Effector memory CD4-positive, alpha-beta T cell (primary cell): ENCODE measurements at places on chromosomes 1 and 21.

DNA sequence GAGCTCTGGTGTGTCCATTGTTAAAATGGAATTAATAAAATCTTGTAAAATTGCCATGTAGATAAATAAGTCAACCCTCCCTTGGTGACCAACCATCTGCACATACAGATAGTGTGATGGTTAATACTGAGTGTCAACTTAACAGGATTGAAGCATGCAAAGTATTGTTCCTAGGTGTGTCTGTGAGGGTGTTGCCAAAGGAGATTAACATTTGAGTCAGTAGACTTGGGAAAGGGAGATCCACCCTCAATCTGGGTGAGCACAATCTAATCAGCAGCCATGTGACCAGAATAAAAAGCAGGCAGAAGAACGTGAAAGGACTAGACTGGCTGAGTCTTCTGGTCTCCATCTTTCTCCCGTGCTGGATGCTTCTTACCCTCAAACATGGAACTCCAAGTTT, 174.8 kb downstream of the LTN1 start:
- H3K27me3 ChIP-seq = no peaks in the 10 kb centered on the region
- no peak overlapping the region for H3K27ac ChIP-seq
- DNase-seq = no peak

- H3K4me3 ChIP-seq = no peak overlapping the region
- H3K36me3 ChIP-seq = peaks cover 59% of the 10 kb centered on the region
- H3K4me1 ChIP-seq = peaks cover 34% of the 10 kb centered on the region
- no peaks in the 10 kb centered on the region for H3K27me3 ChIP-seq
- peak overlapping the region; percentile 99 for H3K27ac ChIP-seq
- no peak for DNase-seq
Measured at GRCh38 chr1:37481289-37482003, 7.1 kb downstream of the ZC3H12A start.

GRCh38 chr1:167456524-167456923, 61.8 kb downstream of the CD247 start:
- H3K36me3 ChIP-seq = peaks cover 12% of the 10 kb centered on the region
- H3K27me3 ChIP-seq = no peaks in the 10 kb centered on the region
- H3K4me3 ChIP-seq = peak overlapping the region; percentile 66
- peaks cover 59% of the 10 kb centered on the region for H3K4me1 ChIP-seq
- no peak for DNase-seq

DNA sequence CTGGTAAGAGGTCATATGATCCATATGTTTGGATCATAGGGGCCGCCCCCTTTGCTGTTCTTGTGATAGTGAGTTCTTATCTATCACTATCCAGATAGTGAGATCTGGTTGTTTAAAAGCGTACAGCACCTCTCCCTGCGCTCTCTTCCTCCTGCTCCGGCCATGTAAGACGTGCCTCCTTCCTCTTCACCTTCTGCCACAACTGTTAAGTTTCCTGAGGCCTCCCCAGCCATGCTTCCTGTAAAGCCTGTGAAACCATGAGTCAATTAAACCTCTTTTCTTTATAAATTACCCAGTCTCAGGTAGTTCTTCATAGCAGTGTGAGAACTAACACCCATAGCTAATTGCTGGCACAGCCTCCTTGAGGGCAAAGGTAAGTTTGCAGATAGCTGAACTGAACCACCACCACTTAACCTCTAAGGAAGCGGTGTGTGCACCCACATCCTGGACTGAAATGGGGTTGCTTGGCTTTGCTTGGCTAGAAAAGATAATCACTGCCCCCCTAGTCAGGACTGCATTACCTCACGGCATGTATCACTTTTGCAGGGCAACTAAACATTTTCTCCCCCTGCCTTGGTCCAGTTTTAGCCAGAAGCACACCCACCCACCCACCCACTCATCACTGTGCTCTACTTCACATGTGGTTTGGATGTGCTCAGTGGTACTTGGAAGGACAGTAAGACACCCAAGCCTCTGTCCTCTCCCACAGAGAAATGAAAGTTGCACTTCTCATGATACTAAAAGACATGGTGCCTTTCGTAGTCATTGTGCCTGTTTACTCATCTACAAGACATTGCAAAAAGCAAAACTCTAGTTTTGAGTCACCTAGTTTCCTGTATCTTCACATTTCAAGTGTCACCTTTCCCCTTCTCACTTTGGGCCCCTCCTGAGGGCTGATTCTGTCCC, 23.1 kb upstream of the PTAFR start:
- H3K4me3 ChIP-seq = no peak overlapping the region
- no peaks in the 10 kb centered on the region for H3K27me3 ChIP-seq
- peak; percentile 53 for DNase-seq

GRCh38 chr1:116359060-116359830, 13.8 kb upstream of the ATP1A1 start:
- no peak overlapping the region for H3K4me3 ChIP-seq
- DNase-seq = no peak
- no peaks in the 10 kb centered on the region for H3K36me3 ChIP-seq

- no peaks in the 10 kb centered on the region for H3K27me3 ChIP-seq
- no peak overlapping the region for H3K4me3 ChIP-seq
- no peak for DNase-seq
- no peaks in the 10 kb centered on the region for H3K4me1 ChIP-seq
- H3K36me3 ChIP-seq = no peaks in the 10 kb centered on the region
Measured at GRCh38 chr1:107550358-107550757, 409.5 kb downstream of the NTNG1 start.

DNA sequence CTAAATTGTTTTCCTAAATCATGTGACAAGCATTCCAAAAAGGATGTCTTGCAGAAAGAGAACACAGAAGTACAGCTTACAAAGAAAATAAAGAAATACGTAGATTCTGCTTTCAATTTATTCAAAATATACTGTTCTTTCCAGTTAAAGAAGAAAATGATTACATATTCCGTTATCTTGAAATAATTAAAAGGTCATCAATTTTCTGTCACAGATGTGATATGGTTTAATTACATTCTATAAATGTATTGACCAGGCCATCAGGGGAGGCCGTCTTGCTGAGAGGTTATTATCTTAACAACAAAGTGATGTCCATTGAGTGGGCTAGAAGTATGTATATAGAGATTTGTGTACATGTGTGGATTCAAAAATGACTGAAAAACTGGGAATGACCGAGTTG, 432.9 kb downstream of the SETD4 start:
- no peaks in the 10 kb centered on the region for H3K36me3 ChIP-seq
- DNase-seq = no peak
- H3K4me1 ChIP-seq = no peaks in the 10 kb centered on the region
- no peak overlapping the region for H3K4me3 ChIP-seq
